CMK (cell line): ENCODE measurements at places on chromosomes 12 and 14.

DNA sequence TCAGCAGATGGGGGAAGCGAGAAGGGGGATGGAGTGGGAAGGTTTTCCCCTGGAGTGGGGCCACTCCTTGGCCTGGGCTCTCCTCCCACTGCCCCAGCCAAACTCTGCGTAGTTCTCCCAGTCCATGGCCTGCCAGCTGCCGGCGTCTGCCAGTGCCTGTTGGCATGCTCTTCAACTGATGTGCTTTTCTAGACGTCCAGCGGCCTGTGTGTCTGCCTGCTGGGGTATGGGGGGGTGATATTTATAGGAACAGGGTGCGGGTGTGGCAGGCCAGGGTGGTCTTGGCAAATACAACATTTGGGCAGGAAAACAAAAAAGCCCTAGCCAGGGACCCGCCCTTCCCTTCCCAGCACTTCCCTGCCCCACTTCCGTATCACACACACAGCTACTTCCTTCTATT lies 786.3 kb upstream of the NOVA1 start:
- DNase-seq, result no peak

- DNase-seq, result no peak
Measured at GRCh38 chr12:65755596-65755978, 68.7 kb upstream of the HMGA2 start.

GRCh38 chr14:59292921-59293534 lies 104.6 kb downstream of the DAAM1 start:
- no peak for DNase-seq

- no peak for DNase-seq
Measured at GRCh38 chr12:105587237-105587636, 256.7 kb downstream of the C12orf75 start.

- DNase-seq, result no peak
Measured at GRCh38 chr14:26194816-26195215, 403.0 kb downstream of the NOVA1 start.

GRCh38 chr14:81311778-81312177 lies 88.3 kb downstream of the STON2 start:
- DNase-seq, result no peak

DNA sequence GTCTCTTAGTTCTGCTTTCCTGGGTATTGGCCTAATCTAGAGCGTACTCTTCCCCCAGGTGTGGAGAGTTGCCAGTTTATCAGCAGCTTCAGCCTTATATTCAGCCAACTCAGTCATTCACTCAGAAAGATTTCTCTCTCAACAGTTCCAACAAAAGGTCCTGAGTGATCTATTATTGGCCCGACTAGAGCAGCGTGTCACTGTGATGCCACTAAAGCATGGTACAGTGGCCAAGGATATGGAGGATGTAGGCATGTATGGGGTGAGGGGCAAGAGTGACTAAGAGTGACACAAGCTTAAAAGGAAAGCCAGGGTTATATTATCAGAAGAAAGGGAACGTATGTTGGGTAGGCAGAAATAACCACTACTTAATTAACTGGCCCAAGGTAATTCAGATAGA lies 4.8 kb downstream of the NOPCHAP1 start:
- DNase-seq, result no peak

- DNase-seq, result no peak
Measured at GRCh38 chr12:68631227-68631626, 20.5 kb downstream of the RAP1B start.

DNA sequence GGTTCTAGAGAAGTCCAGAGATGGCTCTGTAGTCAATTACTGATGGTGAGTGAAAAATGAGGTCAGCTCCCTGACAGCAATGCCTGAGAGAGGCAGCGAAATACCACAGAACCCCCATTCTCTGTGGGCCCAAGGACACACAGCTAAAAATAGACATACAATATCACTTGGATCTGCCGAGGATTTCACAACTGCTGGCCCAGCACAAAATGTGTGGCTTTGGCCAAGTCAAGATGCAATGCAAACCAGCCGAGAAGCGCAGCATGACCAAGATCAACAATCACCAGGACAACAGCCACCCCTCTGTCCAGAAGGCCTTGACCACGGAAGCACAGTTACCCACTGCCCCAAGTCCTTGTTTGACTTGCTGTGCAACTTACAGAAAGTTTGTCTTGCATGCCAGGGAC lies 52.2 kb downstream of the CKAP4 start:
- no peak for DNase-seq
